Left hindlimb (tissue), 1 donor: ENCODE measurements at places on chromosomes 7 and 10.

- DNase-seq = peak; percentile 48
Measured at GRCh38 chr10:132036153-132036886, 29.4 kb upstream of the JAKMIP3 start.

DNA sequence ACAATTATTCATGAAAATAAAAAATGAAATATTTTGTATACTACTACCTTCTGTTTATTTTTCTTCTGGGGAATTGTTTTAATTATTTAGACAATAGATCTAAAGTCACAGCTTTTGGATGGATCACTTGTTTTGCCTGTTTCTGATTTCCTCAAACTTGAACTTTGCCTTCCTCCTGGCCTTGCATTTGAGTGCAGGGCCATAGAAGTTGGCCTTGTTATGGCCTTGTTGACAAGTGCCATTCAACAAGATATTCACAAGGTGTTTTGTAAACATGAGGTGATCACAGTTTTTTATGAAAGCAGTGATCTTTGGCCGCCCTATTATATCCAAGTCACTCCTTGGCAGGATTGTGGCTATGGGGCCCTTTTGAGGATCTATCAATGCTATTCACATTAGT is 4.6 kb downstream of the ZNF22 start:
- DNase-seq = no peak

GRCh38 chr7:114660753-114661152 is 246.1 kb downstream of the FOXP2 start:
- no peak for DNase-seq

GRCh38 chr10:102796407-102797176 is 40.6 kb downstream of the CYP17A1 start:
- DNase-seq = peak; percentile 91

- no peak for DNase-seq
Measured at GRCh38 chr7:20299647-20300312, 30.9 kb upstream of the ITGB8 start.

DNA sequence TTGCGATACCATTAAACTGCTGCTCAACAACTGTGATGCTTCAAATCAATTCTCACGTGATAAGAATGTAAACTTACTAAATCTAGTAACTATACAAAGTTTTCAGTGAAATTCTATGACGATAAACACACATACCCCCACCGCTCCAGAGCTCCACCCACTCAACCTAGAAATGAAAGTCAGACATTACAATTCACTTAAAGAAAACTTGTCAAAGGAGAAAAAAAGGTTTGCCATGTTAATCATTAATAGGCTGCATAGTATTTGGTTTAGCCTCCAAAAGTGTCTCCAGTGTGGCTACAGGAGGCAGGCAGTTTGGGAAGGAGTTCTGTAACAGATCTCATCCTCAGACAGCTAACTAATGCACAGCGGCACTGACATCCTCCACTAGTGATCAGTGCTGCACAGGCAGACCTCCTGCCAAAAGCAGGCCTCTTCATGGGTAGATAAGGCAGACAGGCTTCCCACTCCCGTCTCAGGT is 3.1 kb downstream of the HERPUD2 start:
- no peak for DNase-seq

- DNase-seq = no peak
Measured at GRCh38 chr10:71068861-71069271, 143.5 kb upstream of the UNC5B start.

DNA sequence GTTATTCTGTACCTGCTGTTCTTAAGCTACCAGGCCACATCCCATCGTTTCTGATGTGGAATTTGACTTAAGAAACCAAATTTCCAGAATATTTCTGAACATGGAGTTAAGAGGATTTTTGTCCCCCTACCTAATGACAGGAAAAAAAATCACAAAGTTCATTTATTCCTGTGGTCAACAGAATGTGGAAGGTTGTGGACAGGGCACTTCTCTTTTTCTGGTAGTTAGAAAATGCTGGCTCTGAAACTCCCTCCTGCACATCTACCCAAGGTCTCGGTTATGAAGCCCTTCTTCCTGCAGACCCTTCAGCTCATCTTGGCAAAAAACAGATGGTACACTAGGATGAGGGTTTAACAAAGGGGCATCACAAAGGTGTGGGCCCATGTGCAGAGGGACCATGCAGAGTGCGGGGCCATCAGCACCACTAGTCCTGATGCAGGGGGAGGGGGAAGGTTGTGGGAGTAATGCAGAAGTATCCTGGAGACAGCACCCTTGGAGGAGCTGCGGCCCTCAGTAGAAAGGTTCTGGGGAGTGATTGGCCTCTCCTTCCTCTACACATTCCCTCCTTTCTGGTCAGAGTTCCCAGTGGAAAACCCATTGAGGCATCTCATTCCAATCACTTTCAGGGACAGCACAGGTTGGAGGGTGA is 9.8 kb downstream of the ALOX5 start:
- DNase-seq = no peak

DNA sequence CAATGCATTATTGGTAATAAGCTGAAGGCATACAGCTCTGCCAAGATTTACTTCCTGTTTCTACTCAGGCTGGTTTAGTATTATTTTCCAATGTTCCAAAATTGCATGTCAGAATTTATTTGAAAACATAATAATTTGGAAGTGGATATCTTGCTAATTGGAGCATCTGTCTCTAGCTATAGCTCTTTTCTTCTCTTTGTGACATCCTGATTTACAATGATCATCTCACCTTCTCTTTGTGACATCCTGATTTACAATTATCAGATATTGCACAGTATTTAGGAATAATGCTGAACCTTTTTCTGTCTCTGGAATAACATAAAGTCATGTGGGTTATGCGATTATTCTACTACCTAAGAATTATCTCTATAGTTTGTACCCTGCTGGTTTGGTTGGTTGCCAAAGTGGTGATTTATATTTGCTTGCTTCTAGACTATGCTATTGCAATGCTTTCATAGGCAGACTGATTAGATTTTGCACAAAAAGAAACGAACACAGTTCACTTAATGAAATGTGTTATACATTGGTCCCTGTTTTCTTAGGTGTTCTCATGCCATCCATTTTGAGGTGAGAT is 44.3 kb upstream of the CABCOCO1 start:
- DNase-seq = no peak

- no peak for DNase-seq
Measured at GRCh38 chr7:51226063-51226755, 90.4 kb downstream of the COBL start.

GRCh38 chr7:149544028-149544427 is 46.4 kb upstream of the ZNF746 start:
- no peak for DNase-seq

DNA sequence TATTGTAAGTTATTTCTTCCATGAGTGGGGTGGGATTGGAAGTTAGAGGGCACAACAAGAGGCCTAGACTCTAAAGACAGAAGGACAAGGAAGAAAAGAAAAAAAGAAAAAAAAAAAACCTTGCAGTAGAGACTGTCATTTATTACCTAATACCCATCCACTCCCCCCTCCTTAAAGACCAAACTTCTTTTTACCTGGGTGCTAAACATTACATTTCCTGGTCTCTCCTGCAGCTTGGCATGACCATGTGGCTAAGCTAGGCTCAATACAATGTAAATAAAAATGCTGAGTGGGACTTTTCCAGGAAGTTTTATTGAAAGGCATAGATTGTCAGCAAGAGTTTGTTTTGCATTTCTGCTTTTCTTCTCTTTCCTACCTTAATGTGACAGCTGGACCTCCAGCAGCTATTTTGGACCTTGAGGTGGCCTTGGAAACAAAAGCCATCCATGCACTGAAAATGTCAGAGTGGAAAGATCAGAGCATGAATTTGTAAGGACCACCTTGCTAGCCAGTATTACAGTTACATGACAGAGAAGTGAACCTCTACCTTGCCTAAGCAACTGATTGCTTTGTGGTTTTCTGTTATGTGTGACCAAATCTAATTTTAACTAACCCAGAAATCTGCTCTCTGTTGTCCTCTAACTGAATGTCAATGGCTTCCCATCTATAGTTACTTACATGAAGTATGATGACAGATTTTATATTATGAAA is 81.3 kb upstream of the SFMBT2 start:
- no peak for DNase-seq

DNA sequence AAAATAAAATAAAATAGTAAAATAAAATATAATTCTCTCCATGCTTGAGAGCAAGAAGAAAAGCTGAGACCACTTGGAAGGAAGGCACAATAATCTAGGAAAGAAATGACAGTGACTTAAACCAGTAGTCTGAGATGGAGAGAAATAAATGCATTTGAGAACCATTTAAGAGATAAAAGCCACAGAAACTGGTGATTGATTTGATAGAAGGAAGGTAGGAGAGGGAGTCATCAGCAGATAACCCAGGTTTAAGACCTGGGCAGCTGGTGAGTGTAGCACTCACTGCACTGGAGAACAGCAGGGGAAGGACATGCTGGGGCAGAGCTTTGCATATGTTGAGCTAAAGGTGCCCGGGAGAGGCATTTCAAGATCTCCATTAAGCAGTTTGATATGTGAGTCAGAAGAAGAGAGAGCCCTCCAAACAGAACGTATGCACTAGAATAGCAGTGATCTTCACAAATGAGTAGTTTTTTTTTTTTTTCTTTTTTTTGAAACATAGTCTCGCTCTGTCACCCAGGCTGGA is 268.0 kb downstream of the DYNC1I1 start:
- DNase-seq = no peak

GRCh38 chr10:114782666-114783065 is 38.9 kb upstream of the FHIP2A start:
- no peak for DNase-seq

- DNase-seq = no peak
Measured at GRCh38 chr7:24991353-24991752, 11.4 kb upstream of the OSBPL3 start.
